Right cardiac atrium (tissue), 5 donors: ENCODE measurements at places on chromosomes 1 and 21. TPM values are rescaled to one million over a fixed set of nuclear protein-coding genes. Genes with fewer than 3 reads are reported as not detected.

Gene PTCH2
- 0.79 TPM for total RNA-seq

GRCh38 chr1:152043870-152044269, 7.1 kb upstream of the S100A11 start:
- no peak for DNase-seq

Gene BCAR3
- total RNA-seq = 17.3 TPM

- DNase-seq = no peak
Observed at GRCh38 chr1:159076438-159077119, at the start of gene AIM2. AIM2 (minus strand) TSS chr1:159076766; CDS start chr1:159073499, 3,267 bp downstream.

Gene SPRR2F
- total RNA-seq = 0.37 TPM

Gene ADAM30
- not detected for total RNA-seq

GRCh38 chr21:46372014-46372485, 48.1 kb downstream of the PCNT start:
- DNase-seq = no peak

Gene RGS5
- 188 TPM for total RNA-seq

Gene PLA2G2F
- not detected for total RNA-seq

Gene PLCH2
- total RNA-seq = not detected

DNA sequence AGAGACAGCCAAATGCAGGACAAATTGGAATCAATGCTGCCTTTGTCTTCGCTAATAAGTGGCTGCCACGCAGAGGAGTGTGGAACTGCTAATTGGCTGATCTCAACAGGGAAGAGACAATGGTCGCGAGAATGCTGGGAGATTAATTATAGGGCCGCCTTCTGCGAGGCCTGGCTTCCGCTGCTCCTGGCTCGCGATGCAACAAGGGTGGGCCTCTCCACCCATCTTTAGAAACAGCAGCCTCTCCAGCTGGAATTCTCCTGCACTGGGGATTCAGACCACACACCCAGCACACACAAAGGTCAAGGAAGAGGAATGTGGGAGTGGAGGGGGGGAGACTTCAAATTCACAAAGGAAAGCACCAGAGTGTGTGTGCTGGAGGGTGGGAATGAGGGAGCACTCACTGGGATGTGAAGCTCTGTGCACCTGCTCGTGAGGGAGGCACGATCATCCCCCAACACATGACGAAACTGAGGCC, 200.7 kb upstream of the GRIK3 start:
- no peak for DNase-seq

- DNase-seq = no peak
Observed at GRCh38 chr1:156640842-156641706, 843 bp upstream of the BCAN start.

Gene FCER1A
- 1.7 TPM for total RNA-seq

Gene C4BPB
- total RNA-seq = not detected

Gene C8A
- not detected for total RNA-seq
